ENCODE measurements at places on chromosomes 13 and 19.

DNA sequence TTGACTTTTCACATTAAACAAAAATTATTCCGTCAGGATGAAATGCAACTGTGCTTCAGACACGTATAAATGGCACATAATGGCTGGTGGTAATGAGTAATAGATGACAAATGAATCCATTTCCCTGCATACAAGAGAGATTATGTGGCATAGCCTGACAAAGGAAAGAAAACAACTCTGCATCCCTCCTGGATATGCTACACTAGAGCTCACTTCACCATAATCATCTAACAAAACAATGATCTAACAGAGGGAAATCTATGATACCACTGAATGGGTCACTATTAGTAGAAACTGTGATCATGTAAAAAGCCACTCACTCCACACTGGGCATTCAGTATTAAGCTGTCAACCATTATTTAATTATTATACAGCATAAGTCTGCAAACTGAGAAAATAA lies 1498.4 kb downstream of the EFNB2 start:
- DNase-seq: no peak

DNA sequence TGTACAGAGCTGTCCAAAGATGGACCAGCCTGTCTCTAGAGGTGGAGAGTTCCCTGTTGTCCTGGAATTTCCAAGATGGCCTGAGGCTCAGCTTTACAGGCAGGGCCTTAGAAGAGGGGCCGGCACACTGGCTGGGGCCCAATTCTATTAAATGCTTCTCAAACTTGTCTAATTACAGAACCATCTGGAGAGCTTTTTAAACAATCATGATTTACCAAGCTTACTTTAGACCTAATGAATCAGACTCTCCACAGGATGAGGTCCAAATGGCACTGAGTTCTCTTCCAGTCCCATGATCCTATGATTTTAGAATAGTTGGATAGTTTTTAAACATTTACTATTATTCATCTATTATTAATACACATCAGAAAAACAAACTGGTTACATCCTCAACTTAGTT lies 123.5 kb downstream of the DNAJC3 start:
- no peak for DNase-seq

GRCh38 chr13:101144808-101145419 lies 271.4 kb downstream of the NALCN start:
- DNase-seq: peak; percentile 26

DNA sequence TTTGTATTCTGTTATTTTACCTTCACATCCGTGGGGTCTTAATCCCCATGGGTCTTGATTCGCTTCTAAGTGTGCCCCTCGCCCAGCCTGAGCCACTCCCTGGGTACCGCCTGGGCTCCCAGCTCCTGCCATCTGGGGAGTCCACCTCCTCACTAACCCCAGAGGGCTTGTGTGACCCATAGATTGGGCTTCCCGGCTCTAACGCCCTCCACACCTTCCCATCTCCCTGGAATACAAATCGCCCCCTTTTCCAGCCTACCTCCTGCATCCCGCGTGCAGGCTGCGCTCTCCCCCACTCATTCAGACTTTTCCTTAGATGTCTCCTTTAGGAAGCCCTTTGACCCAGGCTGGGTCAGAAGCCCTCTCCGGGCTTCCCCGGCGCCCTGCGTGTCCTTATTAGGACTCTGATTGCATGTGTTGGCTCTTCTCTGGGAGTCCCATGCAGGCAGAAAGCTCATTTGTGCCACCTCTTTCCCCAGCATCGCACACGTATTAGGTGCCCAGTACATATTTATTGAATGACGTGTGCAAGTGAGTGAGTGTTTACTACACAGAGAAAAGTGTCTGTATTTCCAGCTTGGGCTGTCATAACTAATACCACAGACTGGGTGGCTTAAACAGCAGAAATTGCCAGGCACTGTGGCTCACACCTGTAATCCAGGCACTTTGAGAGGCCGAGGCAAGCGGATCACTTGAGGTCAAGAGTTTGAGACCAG lies 757 bp downstream of the CCDC124 start:
- DNase-seq: no peak

GRCh38 chr13:41356786-41357185 lies 45.7 kb downstream of the NAA16 start:
- no peak for DNase-seq

DNA sequence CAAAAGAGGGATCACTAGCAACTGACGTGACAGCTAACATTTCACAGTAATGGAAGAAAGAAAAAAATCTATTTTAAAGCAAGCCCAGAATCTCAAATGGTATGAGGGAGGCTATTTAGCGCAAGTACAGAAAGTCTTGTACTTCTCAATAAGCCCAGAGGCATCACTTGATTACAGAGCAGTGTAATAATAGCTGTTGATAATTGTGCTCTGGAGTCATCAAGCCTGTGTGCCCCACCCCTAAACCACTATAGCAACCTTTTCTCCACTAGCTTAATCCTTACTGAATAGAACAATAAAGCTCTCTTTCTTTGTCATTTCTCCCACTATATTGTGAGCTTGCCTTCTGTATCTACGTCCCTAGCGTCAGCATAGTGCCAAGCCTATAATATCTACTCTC lies 56.6 kb downstream of the FREM2 start:
- DNase-seq: no peak

- DNase-seq: no peak
These were observed 5.7 kb downstream of the COL5A3 start for GRCh38 chr19:10004617-10005016.

DNA sequence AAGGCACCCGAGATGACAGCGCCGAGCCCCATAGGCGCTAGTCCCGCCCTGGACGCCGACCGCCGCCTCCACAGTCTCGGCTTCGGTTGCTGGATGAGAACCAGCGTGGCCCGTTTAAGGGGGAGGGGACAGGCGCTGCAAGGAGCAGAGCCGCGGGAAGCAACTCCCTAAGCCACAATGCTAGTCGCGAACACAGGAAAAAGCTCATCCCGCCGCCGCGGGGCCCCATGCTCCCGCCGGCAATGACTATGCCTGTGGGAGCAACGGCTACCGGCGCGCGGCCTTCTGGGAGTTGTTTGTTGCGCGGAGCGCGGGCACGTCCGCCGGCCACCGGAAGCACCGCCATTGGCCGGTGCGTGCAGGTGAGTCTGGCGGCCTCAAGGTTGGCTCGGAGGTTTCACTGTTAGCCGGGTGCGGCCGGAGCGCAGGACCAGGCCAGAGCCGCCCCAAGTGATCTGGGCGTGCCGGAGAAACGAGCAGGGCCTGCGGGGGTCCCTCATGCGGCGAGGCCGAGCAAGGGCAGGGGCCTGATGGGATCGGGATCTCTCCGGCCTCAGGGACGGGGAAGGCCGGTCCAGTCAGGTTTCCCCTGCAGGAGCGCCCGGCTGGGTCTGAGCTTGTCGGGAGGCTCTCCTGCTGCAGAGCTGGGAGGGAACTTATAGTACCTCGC lies at the start of gene ZNF544:
ZNF544 (plus strand) TSS at position 330 of the 670 bp plus-strand sequence. CDS start 15,110 bp downstream, outside the sequence.
- no peak for DNase-seq

- DNase-seq: no peak
These were observed 410.1 kb upstream of the TSHZ3 start for GRCh38 chr19:31759359-31759758.

GRCh38 chr13:44810061-44810840 lies 179.0 kb downstream of the NUFIP1 start:
- no peak for DNase-seq

- DNase-seq: no peak
These were observed 29.4 kb downstream of the DNM2 start for GRCh38 chr19:10747271-10747670.

GRCh38 chr13:41791056-41791455 lies 169.9 kb downstream of the VWA8 start:
- no peak for DNase-seq

DNA sequence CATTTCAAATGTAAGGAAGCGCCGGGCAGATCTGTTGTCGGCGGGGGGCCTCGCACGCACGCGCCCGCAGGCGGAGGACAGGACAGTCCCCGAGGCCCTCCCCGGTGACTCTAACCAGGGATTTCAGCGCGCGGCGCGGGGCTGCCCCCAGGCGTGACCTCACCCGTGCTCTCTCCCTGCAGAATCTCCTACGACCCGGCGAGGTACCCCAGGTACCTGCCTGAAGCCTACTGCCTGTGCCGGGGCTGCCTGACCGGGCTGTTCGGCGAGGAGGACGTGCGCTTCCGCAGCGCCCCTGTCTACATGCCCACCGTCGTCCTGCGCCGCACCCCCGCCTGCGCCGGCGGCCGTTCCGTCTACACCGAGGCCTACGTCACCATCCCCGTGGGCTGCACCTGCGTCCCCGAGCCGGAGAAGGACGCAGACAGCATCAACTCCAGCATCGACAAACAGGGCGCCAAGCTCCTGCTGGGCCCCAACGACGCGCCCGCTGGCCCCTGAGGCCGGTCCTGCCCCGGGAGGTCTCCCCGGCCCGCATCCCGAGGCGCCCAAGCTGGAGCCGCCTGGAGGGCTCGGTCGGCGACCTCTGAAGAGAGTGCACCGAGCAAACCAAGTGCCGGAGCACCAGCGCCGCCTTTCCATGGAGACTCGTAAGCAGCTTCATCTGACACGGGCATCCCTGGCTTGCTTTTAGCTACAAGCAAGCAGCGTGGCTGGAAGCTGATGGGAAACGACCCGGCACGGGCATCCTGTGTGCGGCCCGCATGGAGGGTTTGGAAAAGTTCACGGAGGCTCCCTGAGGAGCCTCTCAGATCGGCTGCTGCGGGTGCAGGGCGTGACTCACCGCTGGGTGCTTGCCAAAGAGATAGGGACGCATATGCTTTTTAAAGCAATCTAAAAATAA lies 18.2 kb downstream of the IL17D start:
- no peak for DNase-seq

GRCh38 chr19:39319892-39320248 lies 793 bp downstream of the LRFN1 start:
- DNase-seq: no peak

DNA sequence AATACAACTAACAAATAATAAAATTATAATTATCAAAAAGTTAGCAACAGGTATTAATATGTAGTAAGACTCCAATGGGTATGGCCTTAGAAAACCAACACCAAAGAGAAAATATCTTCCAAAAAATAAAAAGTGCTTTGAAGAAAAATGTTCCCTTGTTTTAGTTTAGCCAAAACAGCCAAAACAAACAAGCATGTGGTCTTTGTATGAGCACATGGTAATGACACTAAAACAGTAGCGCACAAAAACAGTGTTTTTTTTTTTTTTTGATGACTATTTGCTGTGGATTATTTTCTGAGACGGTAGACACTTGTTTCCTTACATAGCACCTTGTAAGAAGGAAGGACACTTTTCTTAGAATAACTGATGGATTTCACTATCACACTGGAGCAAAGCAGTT lies 459.3 kb downstream of the ITGBL1 start:
- DNase-seq: no peak

- no peak for DNase-seq
These were observed 330.3 kb downstream of the TSHZ3 start for GRCh38 chr19:31018936-31019335.

DNA sequence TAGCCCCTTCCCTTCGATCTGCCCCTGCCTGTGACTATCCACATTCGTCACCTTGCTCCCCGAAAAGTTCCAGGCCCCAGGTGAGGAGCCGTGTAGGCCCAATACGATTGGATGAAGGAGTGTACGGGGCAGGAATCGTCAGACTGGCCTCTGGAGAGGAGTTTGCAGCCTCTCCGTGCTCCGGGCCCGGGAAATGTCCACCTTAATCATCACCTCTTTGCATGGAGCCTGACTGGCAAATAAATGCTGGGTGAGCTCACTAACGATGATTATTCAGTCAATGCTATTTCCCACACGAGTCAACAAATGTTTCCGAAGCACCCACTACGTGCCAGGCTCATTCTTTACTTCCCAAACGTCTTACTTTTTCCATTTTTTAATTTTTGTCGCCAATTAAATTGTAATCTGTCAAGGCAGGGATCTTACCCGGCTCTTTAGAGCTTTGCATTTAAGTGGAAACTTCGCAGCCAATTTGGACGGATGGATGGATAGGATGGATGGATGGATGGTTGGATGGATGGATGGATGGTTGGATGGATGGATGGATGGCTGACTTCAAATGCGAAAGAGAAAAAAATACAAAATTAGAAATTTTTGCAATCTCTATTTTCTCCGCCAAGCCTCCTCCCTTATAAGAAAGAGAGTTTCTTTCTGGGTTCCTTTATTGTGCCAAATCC lies 45.8 kb downstream of the TGDS start:
- peak; percentile 22 for DNase-seq

DNA sequence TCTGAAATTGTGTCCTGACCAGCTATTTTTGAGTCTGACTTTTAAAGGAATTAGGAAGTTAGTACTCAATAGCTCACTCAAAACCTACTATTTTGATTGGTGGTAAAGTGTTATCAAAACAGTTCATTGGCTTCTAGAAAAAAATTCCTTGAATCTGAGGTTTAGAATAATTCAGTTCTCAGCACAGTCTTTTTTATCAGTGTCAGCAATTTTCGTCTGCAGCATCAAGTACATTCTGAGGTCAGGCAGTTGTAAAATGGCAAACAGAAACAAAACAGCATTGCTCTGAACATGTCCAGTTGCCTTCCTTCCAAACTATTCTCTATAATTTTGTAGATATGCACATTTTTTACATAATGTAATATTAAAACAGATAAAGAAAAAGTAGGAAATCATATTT lies 1644.1 kb downstream of the SLITRK5 start:
- DNase-seq: no peak

DNA sequence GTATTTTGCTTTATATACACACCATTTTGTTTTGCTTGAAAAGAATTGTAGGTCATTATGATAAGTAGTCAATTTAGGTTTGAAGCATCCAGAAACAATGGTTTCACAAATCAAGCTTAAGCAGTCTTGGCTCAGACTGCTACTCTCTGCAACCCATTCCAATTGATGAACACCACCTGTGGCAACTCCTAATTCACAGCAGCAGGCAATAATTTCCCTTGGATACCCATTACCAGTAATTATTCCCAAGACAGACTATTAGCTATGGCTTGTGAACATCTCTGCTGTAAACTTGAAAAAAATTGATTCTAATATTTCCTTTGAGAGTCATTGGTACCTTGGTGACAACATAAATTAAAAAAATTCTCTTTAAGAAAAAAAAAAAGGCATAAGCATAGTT lies 299.3 kb upstream of the SLITRK6 start:
- DNase-seq: no peak

DNA sequence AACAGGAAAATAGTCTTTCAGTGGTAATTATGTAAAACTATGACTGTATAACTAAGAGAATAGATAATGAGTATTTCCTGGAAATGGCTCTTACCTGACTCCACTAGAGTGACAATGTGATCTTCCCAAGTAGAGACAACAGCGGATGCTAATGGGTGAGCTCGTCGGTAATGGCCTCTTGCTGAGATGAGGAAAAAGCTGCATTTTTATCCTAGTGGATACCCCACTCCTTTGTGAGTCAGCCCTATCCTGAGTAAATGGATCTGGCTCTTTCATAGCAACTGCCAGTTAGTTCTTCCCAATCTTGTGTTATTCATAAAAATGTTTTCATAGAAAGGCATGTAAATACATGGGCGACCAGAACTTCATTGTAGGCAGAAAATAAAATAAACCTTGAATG lies 299.5 kb downstream of the NALCN start:
- DNase-seq: no peak

GRCh38 chr13:113898391-113898790 lies 34.5 kb upstream of the GAS6 start:
- no peak for DNase-seq

GRCh38 chr13:72368031-72368430 lies 359.4 kb downstream of the MZT1 start:
- DNase-seq: no peak
